ENCODE measurements at places on chromosomes 13 and 19.

GRCh38 chr19:28130066-28130511, 1082.9 kb downstream of the UQCRFS1 start:
- peak; percentile 41 for DNase-seq

GRCh38 chr19:3068071-3068470, 5.8 kb upstream of the TLE5 start:
- no peak for DNase-seq

- DNase-seq = peak; percentile 9
Measured at GRCh38 chr19:34171539-34171876, 796 bp upstream of the LSM14A start.

DNA sequence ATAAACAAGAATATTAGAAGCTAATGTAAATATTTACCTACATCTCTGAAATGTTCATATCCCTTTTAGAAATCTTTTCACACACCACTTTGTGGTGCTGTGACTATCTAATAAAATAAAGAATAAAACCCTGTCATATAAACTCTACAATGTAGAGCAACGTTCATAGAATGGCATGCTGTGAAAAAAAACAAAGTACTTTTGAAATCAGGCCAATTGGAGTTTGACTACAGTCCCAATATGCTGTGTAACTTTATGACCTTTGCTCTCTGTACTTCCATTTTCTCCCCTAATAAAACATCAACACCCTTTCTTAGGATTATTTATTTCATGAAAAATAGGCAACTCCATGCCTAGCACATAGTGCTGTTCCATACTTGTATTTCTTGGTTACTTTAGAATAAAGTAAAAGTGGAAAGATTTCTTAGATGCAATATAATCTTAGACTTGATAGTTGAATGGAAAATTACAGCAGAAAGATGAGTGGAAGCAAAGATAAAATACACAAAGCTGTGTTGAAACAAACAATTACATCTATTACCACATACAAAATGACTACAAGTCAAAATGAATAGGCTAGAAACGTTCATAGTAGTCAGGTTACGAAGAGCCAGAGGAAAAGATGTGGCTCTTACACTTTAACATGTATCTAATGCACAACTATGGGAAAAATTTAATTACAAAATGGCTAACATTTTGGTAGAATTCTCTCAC, 613.2 kb upstream of the SLITRK5 start:
- no peak for DNase-seq

DNA sequence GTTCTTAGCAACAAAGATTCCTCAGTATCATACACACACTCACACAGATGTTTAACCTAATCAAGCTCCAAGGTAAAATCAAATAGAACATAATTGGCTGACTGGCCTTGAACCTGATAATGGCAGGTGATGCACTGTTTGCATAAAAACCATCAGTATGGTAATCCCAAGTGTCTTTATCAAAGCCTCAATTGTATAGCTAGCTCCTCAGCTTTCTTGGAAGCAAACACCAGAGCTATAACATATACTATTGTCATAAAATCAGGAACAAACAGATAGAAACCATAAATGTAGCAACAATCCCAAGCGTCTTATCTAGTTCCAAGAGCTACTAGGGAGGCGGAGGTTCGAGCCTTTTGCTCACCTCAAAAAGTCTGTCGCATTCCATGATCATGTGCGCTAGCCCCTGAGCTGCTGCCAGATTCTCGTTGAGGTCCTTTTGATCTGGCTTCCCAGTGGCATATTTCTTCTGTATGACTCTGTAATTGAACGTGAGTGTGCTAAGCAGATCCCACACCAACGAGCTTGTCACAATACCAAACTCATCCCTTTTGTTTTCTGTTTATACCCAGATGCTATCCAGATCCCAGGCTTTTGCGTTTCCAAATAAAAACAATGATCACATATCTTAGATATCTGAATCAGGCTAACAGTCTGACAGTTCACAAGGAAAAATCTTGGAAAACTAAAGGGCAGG, 95.3 kb downstream of the KL start:
- no peak for DNase-seq

GRCh38 chr13:57784633-57785032, 153.1 kb downstream of the PCDH17 start:
- DNase-seq = no peak

DNA sequence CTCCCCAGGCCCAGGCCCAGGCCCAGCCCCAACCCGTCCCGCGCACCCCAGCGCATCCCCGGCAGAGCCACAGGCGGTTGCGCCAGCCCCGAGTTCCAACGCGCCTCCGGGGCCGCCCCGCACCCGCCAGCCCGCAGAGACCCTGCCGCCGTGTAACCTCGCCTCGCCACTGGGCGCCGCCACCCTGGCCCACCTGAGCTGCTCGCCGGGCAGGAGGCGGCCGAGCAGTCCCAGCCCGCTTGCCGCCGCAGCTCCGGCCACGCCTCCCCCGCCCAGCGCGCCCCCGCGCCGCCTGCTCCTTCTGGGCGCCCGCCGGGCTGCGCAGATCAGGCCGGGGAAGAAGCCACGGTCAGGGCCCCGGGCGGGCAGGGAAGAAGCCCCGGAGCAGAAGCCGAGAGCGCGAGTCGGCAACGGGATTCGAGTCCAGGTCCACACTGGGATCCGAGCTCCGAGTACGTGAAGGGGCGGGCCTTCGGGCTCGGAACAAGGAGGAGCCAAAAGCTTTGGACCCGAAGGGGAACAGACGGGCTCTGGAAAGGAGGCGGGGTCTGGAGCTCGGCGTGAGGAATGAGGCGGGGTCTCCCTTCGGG, at the start of gene MBOAT7:
TSS of gene MBOAT7 (minus strand) at position 436 of the 590 bp plus-strand sequence. CDS start 1,072 bp downstream, outside the sequence.
- DNase-seq = no peak

GRCh38 chr13:92836171-92836570, 390.4 kb upstream of the GPC6 start:
- no peak for DNase-seq

DNA sequence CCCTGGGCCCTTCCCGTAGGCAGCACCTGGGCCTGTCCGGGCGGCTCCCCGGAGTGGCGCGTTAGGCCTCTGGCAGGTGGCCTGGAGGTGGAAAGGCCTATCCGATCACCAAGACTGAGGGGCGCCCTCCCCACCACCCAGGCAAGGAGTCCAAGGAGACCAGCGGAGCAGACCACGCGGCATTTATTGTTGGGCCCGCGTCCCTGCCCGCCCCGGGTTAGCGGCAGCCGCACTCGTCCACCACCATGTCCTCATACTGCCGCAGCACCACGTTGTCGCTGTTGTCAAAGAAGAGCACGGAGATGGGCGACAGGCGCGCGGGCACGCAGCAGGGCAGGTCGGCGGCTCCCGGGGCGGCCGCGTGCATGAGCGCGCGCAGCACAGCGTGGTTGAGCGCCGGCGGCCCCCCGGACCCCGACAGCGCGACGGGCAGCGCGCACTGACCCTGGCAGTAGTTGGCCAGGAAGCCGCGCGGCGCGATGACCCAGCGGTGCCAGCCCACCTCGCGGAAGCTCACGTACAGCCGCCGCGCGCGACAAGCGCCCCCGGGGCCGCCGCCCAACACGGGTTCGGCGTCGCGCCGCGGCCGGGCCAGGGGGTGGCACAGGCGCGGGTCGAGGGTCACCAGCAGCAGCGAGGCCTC, 27.5 kb downstream of the CERS1 start:
- DNase-seq = no peak

GRCh38 chr19:11566164-11566563, 7.1 kb upstream of the ELOF1 start:
- DNase-seq = no peak

DNA sequence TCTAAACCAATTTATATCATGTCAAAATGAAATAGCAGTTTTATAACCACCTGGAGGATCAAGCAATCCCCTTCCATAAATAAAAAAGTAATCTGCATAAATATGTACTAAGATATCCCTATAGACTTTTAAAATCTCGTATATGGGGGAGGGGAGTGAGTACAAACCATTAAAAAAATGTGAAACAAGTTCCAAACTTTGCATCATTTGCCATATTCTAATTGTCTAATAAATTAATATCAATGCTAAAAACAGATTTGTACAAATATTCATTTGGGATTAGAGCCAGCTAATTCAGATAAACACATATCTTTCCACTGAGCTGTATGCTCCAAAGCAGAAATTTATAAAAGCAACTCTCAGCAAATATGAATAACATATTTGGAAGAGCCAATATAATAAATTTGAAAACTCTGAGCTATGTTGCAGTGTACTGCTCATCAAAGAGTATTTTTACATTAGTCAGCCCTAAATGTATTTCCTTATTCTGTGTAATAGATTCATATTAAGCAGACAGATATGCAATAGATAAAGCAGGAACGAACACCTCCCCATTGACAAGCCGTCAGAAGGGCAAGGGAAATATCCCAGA, 970.2 kb downstream of the EFNB2 start:
- DNase-seq = no peak

DNA sequence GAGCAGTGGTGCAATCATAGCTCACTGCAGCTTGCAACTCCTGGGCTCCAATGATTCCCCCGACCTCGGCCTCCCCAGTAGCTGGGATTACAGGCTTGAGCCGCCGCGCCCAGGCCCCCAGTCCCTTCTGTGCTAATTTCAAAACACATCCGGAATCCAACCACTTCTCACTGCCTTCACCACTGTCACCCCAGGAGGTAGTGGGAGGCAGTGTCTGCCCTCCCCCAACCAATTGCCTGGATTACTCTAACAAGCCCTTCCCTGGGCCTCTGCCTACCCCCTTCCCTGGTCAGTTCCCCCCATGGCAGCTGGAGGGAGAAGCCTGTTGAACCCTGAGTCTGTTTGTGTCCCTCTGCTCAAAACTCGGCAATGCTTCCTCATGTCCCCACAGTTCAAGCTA, 2.3 kb downstream of the PRAM1 start:
- DNase-seq = no peak

- DNase-seq = peak; percentile 86
Measured at GRCh38 chr19:13037161-13037560, 41.9 kb downstream of the NFIX start.

- no peak for DNase-seq
Measured at GRCh38 chr19:7927605-7928333, 1.8 kb upstream of the CTXN1 start.

DNA sequence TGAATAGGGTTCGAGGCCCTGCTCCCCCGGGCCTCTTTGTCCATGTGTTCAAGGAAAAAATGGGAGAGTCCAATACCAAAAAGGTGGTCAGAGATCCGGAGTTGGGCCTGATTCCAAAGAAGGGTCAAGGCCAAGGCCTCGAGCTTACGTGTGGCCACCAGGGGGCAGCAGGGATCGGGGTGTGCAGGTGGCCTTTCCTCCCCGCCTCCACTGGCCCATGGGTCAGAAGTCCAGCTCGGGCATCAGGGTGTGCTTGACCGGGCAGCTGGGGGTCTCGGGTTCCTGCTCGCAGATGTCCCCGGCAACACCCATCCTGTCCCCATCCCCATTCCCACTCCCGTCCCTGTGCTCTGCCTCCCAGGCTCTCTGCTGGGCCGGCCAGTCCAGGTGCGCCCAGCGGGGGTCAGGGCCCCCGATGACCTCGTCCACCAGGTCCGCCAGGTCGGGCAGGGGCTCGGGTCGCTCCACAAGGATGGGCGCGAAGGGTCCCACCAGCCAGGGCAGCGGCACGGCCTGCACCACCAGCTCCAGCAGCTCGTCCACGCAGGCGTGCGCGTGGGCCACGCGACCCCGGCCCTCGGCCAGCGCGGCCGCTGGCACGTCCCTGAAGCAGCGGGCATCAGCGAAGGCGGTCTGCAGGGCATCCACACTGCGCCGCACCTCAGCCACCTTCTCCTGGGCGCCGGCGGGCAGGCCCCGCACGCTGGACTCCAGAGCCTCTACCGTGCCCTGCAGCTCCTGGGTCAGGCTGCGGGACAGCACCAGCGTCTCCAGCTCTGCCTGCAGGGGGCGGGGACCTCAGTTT, 5.2 kb upstream of the PLIN4 start:
- peak; percentile 43 for DNase-seq
